ENCODE measurements at places on chromosomes 13 and 19.

DNA sequence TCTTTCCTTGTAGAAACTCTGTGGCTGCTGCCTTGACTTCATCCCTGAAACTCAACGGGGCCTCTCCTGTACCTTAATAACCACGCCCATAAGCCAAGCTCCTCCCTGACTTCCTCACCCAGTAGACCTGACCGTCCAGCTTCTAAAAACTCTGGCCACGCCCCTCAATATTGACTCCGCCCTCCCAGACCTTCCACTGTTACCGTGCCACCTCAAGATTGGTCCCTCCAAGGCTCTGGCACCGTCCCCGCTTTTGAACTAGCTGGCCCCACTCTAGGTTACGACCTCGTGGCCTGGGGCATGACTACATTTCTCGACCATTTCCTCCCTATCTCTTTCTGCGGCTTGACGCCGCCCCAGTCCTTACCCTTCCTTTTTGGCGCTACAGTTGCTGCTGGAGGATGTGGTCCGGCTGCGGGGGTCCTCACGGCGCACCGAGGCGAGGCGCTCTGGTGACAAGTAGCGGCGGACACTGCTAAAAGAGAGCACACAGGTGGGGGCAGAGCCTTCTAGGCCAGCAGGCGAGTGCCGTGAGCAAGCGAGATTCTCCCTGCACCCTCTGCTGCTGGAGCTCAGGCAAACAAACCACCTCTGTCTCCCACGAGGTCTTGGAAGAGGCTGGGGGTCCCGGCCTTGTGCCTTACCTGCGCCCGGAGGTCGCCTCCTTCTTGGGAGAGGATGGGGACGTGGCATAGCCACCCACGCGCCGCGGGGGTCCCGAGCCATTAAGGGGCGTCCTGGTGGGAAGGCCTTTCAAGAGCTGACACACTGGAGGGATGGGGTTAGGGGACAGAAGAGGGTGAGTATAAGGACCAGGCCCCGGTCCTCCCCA lies 2.3 kb upstream of the EML2 start:
- DNase-seq = peak; percentile 74

GRCh38 chr13:35146686-35147085 lies 204.6 kb downstream of the NBEA start:
- DNase-seq = no peak

DNA sequence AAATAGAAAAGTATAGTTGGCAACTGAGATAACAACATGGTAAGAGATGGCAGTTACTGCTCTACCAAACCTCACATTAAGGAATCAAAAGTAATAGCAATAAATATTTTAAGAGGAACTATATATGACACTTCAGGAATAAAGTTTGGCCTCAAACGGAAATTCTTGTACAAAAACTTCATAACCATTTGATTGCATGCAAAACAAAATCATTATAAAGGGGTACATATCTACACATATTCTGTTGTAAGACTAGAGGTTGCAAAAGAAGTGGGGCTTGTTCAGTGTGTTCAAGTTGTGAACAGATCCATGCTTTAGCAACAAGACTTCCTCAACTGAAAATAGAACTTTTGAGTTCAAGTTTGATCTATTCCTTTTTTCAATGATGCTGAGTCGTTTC lies 133.5 kb upstream of the MIR17HG start:
- DNase-seq = no peak

- no peak for DNase-seq
These were observed 3.5 kb downstream of the EGLN2 start for GRCh38 chr19:40802300-40803169.

DNA sequence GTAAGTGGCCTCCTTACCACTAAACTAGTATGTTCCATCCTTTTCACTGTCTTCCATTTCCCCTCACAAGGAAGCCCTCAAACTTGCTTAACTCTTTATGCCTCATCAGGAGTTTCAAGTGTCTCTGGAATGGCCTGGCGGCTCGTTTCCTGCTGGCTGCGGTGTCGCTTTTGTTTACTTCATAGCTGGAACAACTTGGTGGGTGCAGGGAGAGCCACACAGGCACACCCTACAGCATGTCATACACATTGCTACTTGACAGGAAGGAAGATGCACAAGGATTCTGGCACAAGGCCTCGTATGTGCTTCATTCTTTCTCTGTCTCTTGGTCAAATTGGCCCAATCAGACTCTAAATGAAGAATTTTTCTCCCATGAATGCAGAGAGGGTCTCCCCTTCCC lies 488.3 kb downstream of the FOXO1 start:
- DNase-seq = no peak

DNA sequence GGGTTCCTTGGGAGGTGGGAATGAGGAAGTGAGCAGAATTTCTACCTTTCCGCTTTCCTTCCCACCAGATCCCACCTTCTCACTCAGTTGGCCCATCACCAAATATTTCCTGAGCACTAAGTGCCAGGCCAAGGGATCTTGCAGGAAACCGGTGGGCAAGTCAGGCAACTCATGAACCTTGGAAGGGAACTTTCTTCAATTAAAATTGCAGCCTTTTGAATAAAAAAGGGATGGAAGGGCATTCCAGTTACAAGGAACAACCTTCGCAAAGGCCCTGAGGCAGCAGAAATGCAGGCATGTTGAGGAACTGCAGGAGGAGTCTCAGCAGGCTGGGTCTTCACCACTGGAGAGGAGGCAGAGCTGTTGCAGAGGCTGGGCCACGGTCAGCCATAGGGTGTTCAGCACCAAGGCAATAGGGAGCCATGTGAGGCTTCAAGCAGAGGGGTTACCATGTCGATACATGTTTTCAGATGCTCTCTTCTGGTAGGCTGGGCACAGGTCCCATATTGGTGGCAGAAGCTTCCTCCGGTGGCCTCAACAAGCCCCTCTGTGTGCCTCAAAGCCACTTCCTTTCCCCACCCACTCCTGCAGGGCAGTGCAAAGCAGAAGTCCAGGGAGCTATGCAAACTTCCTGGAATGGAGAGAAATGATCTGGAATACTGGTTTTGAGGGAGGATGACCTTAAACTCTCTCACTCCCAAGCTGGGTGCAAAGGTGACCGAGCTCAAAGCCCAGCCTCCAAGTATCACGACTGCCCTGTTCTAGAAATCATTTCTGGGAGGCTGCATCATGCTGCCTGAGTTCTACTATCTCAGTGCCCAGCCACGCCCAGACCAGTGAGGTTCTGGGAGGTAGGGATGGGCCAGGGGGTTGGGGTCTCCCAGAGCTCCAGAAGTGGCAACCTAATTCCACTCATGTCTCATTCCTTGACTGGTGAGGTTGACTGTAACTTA lies at the start of gene FUT6:
TSS of gene FUT6 (minus strand) at position 638 of the 953 bp plus-strand sequence. CDS start 7,135 bp downstream, outside the sequence.
- DNase-seq = no peak

GRCh38 chr19:49152119-49152550 lies 3.1 kb downstream of the HRC start:
- DNase-seq = no peak

GRCh38 chr13:61277586-61278276 lies 137.9 kb downstream of the PCDH20 start:
- no peak for DNase-seq

DNA sequence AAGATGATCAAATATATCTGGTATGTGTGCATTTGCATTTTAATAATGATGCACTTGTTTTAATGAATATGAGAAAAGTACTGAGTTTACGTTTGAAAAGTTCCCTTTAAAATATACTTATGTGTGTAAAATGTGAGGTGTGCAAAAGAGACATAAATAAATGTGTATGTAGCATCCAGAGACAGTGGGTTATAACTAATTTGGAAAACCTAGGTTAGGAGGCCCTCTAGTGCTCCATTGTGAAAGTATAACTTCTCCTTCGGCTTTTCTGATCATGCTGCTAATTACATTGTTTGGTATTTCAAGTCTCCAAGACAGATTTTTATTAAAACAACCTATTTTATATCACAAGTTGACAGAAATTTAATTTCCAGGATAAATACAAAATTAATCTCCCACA lies 30.1 kb downstream of the SCEL start:
- DNase-seq = no peak

DNA sequence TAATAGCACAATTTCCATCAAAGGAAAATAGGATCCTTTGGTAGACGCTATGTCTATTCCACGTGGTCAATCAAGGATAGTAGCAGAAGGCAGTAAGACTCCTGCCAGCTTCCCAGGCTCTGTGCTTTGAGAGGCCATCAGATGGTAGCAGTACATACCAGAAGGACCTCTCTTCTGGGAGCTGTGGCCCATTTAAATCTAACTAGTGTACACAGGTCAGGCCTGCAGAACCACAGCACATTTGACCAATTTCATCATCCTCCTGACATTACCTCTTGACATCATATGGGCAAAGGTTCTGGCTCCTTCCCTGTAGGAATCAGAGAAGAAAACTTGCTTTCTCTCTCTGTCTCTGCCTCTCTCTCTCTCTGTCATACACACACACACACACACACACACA lies 229.6 kb upstream of the HTR2A start:
- DNase-seq = no peak

- DNase-seq = no peak
These were observed 28.5 kb downstream of the VAV1 start for GRCh38 chr19:6800991-6801484.

- DNase-seq = no peak
These were observed 140.2 kb upstream of the MIR17HG start for GRCh38 chr13:91207261-91207660.

GRCh38 chr13:54750521-54750920 lies 1721.9 kb downstream of the OLFM4 start:
- DNase-seq = no peak

GRCh38 chr13:76886292-76887075 lies at the start of gene KCTD12:
TSS of gene KCTD12 (minus strand) at chr13:76886405. CDS start at chr13:76886148, 257 bp downstream.
- DNase-seq = peak; percentile 53

GRCh38 chr19:6490134-6490533 lies 8.5 kb upstream of the DENND1C start:
- no peak for DNase-seq

- no peak for DNase-seq
These were observed 153.6 kb upstream of the TMTC4 start for GRCh38 chr13:100828226-100828625.

GRCh38 chr19:55358943-55359908 lies 3.8 kb downstream of the GARIN5B start:
- DNase-seq = no peak

GRCh38 chr19:6543866-6544347 lies 13.1 kb downstream of the TNFSF9 start:
- no peak for DNase-seq

GRCh38 chr13:97067017-97067895 lies 73.0 kb upstream of the OXGR1 start:
- no peak for DNase-seq

- peak; percentile 46 for DNase-seq
These were observed 2.7 kb upstream of the GNA15 start for GRCh38 chr19:3132971-3133792.

All from activated CD4-positive, CD25-positive, alpha-beta regulatory T cell (primary cell).